Psoas muscle (tissue), 8 donors: ENCODE measurements at places on chromosomes 6 and 20. TPM values are rescaled to one million over a fixed set of nuclear protein-coding genes. Genes with fewer than 3 reads are reported as not detected.

The DLL1 gene
- 4.7 TPM for total RNA-seq

GRCh38 chr20:50625986-50626677, 65.2 kb downstream of the RIPOR3 start:
- no peaks in the 10 kb centered on the region for H3K27me3 ChIP-seq
- peak; percentile 86 for DNase-seq
- no peaks in the 10 kb centered on the region for H3K36me3 ChIP-seq
- peaks cover 9% of the 10 kb centered on the region for H3K4me1 ChIP-seq
- peak overlapping the region; percentile 50 for H3K27ac ChIP-seq

The GRM1 gene
- 0.07 TPM for total RNA-seq

DNA sequence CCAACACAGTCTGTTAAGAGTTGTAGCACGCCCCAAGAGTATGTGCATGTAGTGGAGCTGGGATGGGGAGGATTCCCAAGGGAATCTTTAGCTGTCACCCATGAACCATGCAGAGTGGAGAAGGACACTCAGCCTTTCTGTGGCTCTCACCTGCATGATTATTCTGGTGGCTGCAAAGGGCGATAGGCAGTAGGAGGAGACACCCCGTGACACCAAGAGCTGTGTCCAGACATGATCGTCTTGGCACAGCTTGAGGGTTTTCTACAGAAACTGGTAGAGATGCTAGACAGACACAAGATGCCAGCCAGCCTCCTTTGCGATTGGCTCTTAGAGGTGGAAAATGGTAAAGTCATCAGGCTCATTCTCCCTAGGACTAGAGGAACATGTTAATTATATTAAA, 3.1 kb upstream of the CSE1L start:
- no peaks in the 10 kb centered on the region for H3K27me3 ChIP-seq
- H3K4me1 ChIP-seq = peaks cover 15% of the 10 kb centered on the region
- H3K27ac ChIP-seq = no peak overlapping the region
- H3K36me3 ChIP-seq = no peaks in the 10 kb centered on the region
- no peak for DNase-seq

GRCh38 chr6:51283723-51284355, 465.2 kb downstream of the TFAP2B start:
- no peak overlapping the region for H3K4me3 ChIP-seq
- H3K27me3 ChIP-seq = no peaks in the 10 kb centered on the region
- no peaks in the 10 kb centered on the region for H3K4me1 ChIP-seq

DNA sequence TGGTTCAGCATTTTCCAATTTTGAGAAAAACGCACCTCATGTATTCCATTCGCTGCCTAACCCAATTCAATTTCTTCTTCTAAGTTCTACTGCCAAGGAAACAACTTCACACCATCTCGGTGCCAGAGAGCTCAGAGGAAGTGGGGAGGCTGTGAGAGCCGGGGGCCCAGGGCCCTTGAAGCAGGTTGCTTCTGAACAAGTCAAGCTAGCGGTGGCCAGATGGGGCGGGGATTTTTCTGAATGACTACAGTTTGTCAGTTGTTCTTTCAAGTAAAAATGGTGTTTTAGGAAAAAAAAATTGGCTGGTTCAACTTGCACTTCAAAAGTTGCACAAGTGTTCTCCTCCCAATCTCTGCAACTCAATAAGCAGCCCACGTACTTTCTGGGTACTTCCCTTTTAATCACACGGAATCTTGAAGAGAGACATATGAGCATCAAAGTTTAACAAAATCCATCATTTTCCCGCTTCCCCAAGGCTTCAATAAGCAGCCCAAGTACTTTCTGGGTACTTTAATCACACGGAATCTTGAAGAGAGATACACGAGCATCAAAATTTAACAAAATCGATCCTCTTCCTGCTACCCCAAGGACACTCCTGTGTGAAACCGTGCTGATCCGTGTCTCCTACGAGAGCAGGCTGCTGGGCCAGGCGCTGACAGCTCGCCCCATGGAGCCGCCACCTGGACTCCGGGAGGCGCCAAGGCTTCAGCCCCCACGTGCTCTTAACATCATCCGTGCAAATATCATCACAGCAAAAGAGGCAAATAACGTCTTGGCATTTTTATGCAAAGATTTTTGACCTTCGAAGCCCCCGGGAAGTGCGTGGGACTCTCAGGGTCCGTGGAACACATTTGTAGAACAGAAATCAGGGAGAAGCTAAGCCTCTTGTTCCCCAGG, 186.7 kb upstream of the PDE10A start:
- peaks cover 30% of the 10 kb centered on the region for H3K27me3 ChIP-seq
- no peaks in the 10 kb centered on the region for H3K4me1 ChIP-seq
- H3K4me3 ChIP-seq = peak overlapping the region; percentile 28
- H3K36me3 ChIP-seq = no peaks in the 10 kb centered on the region
- H3K27ac ChIP-seq = no peak overlapping the region
- DNase-seq = peak; percentile 38

DNA sequence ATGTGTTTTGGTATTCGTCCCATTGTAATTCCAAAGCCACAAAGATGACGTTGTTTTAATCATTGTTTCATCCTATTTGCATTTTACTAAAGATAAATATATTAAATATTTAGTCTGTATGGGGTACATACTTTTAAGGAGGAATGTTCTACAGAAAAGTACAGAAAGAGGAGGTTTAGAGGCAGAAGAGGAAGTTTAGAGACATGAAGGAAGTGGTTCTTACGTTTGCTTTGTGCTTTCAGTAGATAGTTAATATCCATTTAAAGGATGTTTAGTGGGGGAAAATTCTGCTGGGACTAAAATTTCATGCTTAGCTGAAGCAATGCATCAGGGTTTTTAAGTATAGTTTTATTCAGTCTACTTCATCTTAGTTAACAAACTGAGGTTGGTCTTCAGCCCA, 116.6 kb downstream of the CRYBG1 start:
- no peak overlapping the region for H3K4me3 ChIP-seq
- no peak overlapping the region for H3K27ac ChIP-seq
- no peaks in the 10 kb centered on the region for H3K36me3 ChIP-seq
- no peak for DNase-seq
- peaks cover 12% of the 10 kb centered on the region for H3K27me3 ChIP-seq

DNA sequence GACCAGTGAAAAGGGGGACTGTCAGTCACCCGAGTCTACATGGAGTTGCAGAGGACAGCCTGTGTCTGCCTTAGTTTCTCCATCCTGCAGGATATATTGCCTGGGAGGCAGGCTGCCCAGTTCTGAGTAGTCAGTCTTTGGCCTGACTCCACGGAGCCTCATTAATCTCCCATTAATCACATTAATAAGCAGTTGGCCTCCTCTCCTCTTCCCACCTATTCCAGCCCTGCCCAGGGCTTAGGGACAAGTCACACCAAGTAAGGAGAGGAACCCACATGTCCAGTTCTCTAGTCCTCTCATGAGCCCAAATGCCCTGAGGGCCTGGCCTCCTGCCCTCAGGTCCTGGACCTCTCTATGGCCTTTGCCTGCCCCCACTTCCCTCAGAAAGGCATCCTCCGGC, 1.3 kb upstream of the MUCL3 start:
- DNase-seq = no peak
- no peaks in the 10 kb centered on the region for H3K4me1 ChIP-seq
- H3K36me3 ChIP-seq = no peaks in the 10 kb centered on the region
- H3K27ac ChIP-seq = no peak overlapping the region

The VSTM2L gene
- total RNA-seq = 0.95 TPM

The ZBP1 gene
- total RNA-seq = 0.24 TPM

- peaks cover 2% of the 10 kb centered on the region for H3K27me3 ChIP-seq
- no peak for DNase-seq
- no peaks in the 10 kb centered on the region for H3K36me3 ChIP-seq
These were observed 48.9 kb upstream of the TNFRSF21 start for GRCh38 chr6:47358440-47359225.

GRCh38 chr6:112013051-112013450, 40.9 kb upstream of the CCN6 start:
- no peak overlapping the region for H3K27ac ChIP-seq
- no peak for DNase-seq
- H3K4me1 ChIP-seq = no peaks in the 10 kb centered on the region
- no peaks in the 10 kb centered on the region for H3K36me3 ChIP-seq
- H3K4me3 ChIP-seq = no peak overlapping the region
